ENCODE measurements at places on chromosomes 4 and X.
A peak's percentile ranks its signal among the peaks of the same experiment; 100 is the strongest.

DNA sequence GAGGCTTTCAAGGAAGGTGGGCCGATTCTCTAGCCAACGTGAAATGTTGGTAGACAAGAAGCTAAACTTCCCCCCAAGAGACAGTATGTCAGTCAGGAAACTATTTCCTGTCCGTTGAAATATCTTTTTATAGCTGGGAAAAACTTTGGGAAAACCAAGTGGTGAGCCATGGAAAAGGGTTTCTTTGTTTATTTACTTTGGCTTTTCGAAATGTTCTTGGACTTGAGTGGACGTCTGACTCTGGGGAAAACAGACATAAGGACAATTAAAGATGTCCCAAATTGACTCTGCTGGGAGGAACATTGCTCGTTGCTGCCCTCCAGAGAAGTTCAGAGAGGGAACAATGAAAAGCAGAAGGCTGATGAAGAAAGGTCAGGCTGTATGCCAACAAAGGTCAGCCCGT lies 295.4 kb downstream of the RAPGEF2 start:
- DNase-seq, result peak; percentile 51

DNA sequence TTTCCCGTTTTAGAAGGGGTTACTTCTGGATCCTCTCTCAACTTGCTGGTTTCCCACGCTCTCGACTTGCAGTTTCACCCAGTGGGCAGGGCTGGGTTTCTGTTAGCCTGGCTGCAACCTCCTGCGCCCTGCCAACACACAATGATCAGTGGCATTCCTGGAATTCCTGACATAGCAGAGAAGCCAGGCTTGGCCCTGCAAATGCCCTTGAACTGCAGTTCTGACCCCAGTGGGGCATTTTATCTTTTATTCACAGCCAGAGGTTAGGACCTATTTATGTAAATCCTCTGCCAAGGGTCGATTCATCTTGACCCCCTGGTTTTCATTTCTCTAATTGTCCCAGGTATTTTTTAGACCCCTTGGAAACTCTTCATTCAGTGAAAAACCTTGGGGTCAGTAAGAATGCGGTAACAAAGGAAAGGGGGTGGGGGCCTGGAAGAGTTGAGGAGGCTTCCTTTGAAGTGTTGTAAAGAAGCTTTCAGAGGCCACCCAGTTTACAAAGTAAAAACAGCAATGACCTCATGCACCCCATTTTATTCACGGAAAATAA lies 217.6 kb downstream of the ZNF674 start:
- DNase-seq, result peak; percentile 17

DNA sequence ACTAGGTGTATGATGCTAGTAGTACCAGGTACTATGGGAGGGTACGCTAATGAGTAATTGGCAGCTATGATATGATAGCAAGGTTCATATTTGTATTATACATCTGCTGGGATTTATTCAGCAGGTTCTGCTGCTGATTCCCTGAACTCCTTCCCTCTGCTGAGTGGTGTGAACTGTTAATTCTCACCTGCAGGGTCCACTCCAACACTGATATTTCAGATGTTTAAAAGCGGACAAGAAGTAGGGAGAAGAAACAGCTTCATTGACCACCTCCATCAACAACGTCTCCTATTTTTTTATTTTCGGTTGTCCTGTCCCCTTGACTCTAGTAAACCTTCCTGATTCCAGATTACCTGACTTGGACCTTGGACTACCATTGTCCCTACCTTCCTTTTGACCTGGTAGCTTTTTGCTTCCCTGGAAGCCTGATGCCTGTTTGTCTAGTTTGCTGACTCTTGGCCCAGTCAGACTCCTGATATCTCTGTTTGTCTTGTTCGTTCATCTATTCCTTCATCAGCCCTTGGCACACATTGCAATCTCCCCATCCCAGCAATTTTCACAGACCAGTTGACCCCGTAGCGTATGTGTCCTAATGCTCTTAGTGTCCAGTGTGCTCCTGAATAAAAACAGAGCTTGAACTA lies 34.0 kb upstream of the RNF128 start:
- DNase-seq, result no peak

- DNase-seq, result no peak
Observed at GRCh38 chrX:69162361-69162865, 2.8 kb downstream of the PJA1 start.

GRCh38 chr4:26842911-26843310 lies 17.7 kb upstream of the STIM2 start:
- DNase-seq, result no peak

DNA sequence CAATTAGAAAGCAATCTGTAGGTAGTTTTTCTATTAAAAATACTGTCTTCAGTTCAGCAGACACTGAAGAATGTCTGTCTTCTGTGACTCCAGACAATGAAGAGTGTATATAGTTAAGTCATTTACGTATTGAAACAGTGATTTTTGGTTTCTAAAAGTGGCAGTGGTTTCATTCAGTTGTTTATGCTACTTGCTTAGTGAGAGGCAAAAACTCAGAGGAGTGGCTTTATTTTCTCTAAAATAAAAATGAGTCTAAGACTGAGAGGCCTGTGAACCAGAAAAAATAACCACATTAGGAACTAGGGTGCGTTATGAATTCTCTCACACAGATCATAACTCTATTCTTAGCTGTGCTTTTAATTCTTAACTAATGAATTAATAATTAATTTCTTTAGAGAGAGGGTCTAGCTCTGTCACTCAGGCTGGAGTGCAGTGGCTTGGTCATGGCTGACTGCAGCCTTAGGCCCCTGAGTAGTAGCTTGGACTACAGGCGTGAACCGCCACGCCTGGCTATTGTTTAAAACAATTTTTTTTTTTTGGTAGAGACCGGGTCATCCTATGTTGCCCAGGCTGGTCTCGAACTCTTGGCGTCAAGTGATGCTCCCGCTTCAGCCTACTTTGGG lies 31.4 kb downstream of the FREM3 start:
- DNase-seq, result no peak

- DNase-seq, result peak; percentile 55
Observed at GRCh38 chrX:1222531-1223241, 10.2 kb upstream of the CRLF2 start.

DNA sequence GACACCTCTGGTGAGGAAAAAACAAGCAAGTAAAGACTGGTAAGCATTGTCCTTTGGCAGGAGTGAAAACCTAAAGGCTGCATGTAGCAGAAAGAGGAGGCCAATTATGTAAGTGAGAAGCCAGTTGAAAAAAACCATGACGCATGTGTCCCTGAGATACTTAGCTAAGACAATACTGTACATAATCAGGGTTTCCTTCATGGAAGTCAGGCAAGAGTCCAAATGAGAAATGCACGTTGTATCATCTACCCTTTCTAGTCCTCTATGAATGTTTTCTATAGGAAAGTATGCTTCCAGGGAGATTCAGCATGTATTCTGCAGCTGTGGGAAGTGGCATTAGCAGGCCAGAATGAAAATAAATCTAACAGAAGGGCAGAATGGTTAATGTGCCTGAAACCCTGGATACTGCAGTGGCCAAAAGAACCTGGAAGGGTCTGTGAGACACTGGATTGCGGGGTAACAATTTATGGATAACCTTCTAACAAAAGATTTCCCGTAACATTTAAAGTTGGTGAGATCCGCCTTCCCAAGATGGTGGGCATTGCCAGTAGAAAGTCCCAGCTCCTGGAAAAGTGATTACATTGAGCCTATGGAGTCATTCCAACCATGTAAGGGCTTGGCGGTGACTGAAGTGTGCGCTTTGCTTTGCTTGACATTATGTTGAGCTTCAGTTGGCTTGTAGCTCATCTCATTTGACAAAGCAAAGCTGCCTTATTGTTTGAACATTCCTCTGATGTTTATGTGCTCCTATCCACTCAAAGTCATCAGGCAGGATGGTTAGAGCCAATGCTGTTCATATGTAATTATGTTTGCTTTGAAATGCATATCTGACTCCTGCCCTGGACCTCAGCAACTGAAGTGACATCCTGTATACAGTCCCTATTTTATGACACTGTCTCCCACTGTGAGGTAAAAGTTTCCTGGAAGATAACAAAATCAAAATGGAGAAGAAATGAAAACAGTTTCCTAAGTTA lies 200.4 kb downstream of the ARHGAP24 start:
- no peak for DNase-seq

DNA sequence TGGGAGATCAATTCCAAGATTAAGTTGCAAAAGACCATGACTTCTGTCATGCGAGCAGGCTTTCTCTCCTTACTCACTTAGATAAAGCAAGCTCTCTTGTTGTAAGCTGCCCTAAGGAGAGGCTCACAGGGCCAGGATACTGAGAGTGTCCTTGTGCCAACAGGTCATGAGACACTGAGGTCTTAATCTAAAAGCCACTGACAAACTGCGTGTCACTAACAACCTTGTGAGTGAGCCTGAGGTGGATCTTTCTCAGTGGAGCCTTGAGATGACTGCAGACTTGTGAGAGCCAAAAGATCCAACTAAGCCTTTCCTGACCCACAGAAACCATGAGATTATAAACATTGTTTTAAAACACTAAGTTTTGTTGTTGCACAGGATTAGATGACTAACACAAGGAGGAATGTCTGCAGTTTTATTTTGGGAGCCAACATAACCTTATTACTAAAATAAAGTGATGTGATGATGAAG lies 170.5 kb downstream of the SLC39A8 start:
- peak; percentile 27 for DNase-seq

DNA sequence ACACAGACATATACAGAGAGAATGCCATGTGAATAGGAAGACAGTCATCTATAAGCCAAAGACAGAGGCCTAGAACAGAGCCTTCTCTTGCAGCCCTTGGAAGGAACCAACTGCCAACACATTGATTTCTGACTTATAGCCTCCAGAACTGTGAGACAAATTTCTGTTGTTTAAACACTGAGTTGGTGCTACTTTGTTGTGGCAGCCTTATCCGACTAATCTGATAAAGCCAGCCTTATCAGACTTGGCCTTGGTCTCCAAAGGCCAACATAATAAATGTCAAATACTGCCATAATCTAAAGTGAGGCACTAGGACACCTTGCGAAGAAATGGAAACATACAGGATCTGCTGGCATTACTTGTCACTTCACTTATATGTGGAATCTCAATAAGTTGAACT lies 24.3 kb upstream of the PRDX4 start:
- DNase-seq, result no peak

GRCh38 chrX:11756354-11757318 lies 1.4 kb upstream of the MSL3 start:
- no peak for DNase-seq
